ENCODE measurements at places on chromosomes 2 and 18. TPM values are rescaled to one million over a fixed set of nuclear protein-coding genes. Genes with fewer than 3 reads are reported as not detected.

Gene AQP12A
- 5.0 TPM for polyA plus RNA-seq

DNA sequence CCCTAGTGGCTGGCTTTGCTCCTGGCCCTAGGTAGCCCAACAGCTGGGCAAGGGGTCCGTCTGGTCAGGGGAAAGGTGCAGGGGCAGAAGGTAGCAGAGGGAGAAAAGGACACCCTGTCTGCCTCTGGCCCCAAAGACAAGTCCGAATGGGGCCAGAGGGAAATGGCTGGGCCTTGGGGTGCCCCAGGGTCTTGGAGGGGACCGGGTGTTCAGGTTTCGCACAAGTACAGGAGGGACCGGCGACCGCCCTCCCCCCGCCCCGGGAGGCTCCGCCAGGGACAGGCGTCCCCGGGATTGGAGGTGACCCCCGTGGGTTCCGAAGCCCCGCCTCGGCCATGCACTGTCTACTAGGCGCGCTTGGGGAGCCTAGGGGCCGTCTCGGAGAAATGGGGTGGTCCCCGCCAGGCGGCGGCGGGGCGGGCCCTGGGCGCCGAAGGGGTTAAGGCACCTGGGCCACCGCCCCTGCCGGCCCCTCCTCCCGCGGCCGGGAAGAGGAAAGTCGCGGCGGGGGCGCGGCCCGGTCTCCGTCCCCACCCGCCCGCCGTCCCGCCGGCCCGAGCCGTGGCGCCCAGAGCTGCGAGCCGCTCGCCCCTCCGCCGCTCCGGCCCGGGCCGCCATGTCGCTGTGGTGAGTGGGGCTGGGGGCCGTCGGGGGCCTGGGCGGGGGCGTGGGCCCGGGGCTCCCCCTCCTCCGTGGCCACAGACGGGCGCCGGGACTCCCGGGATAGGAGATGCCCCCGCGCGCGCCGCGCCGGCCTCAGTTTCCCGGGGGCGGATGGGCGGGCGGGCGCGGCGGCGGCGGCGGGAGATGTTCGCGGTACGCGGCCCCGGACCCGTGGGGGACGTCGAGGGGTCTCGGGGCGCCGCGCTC lies at the start of gene B3GNT7:
TSS of gene B3GNT7 (plus strand) at position 523 of the 870 bp plus-strand sequence. CDS start at position 617, 94 bp downstream.
- H3K36me3 ChIP-seq, result peaks cover 25% of the 10 kb centered on the region
- peaks cover 28% of the 10 kb centered on the region for H3K4me1 ChIP-seq
- peak within 1 kb of the TSS; percentile 59 for H3K4me3 ChIP-seq
- no peak for DNase-seq
- H3K27ac ChIP-seq, result peak within 1 kb of the TSS; percentile 65

Gene GALNT3
- polyA plus RNA-seq, result 68.2 TPM

Gene FBXO15
- 0.73 TPM for polyA plus RNA-seq

GRCh38 chr2:51722311-51722710 lies 690.4 kb upstream of the NRXN1 start:
- no peaks in the 10 kb centered on the region for H3K27me3 ChIP-seq
- no peaks in the 10 kb centered on the region for H3K4me1 ChIP-seq
- DNase-seq, result no peak
- H3K36me3 ChIP-seq, result no peaks in the 10 kb centered on the region

DNA sequence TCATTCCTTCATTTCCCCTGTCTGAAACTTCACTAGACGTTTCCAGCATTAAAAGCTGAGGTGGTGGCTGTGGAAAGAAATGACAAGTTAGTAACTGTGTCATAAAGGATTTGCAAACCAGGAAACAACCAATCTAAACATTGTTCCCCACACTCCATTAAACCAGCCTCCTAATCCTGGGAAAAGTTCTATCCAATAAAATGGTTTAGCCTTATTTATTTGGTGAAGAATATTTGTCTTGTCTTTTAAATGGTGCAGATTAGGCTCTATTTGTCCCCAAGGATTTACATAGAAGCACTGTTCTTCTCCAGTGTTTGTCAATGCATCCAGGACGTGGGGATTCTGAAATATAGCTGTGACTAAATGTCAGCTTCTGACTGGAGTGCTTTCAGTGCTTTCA lies 10.5 kb upstream of the DPP4 start:
- no peaks in the 10 kb centered on the region for H3K27me3 ChIP-seq
- no peak overlapping the region for H3K4me3 ChIP-seq
- H3K27ac ChIP-seq, result no peak overlapping the region
- H3K36me3 ChIP-seq, result no peaks in the 10 kb centered on the region
- DNase-seq, result no peak

DNA sequence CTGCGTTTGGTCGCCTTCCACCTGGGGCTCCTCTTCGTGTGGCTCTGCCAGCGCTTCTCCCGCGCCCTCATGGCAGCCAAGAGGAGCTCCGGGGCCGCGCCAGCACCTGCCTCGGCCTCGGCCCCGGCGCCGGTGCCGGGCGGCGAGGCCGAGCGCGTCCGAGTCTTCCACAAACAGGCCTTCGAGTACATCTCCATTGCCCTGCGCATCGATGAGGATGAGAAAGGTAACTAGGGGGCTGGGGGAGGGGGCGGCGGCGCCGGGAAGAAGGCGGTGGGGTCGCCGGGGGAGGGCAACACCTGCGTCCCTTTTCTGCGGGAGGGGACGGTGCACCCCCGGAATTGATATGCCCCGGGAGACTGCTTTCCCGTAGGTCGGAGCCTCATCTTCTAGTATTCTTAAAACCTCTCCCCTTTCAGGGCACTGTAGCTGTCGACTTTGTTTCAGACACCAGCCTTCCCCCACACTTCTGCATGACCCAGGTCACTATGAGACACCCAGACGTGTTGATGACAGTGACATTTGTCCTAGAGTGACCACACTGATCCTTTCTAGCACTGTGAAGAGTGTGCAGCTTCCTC lies 755 bp downstream of the SPAST start:
- peak overlapping the region; percentile 96 for H3K27ac ChIP-seq
- peak overlapping the region; percentile 83 for H3K4me3 ChIP-seq
- H3K36me3 ChIP-seq, result no peaks in the 10 kb centered on the region
- peak; percentile 35 for DNase-seq
- H3K27me3 ChIP-seq, result no peaks in the 10 kb centered on the region

GRCh38 chr18:55236150-55236931 lies 277.1 kb upstream of the CCDC68 start:
- no peak for DNase-seq
- no peak overlapping the region for H3K27ac ChIP-seq
- H3K4me3 ChIP-seq, result no peak overlapping the region
- H3K36me3 ChIP-seq, result peaks cover 8% of the 10 kb centered on the region

Gene UGT1A4
- polyA plus RNA-seq, result 0.04 TPM

GRCh38 chr2:174552880-174553279 lies 44.7 kb downstream of the WIPF1 start:
- no peaks in the 10 kb centered on the region for H3K36me3 ChIP-seq
- H3K27ac ChIP-seq, result no peak overlapping the region
- H3K4me1 ChIP-seq, result no peaks in the 10 kb centered on the region
- no peaks in the 10 kb centered on the region for H3K27me3 ChIP-seq
- no peak for DNase-seq

DNA sequence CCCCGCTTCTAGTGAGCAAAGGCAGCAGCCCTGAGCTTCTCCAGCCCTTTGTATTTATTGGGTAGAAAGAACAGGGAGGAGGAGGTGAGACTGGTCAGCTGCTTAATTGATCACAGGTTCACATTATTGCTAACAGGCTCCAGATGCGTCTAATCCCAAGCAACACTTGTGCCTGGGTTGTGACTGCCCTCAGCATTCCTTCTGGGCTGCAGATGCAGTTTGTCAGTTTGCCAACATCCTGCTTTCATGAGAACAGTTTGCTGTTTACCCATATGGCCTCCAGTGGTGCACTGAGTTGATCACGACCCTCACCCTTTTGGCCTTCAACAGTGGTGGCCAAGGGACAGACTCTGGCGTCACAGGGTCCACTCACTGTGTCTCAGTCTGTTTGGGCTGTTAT lies 159.5 kb upstream of the ZNF516 start:
- H3K4me1 ChIP-seq, result no peaks in the 10 kb centered on the region
- H3K36me3 ChIP-seq, result no peaks in the 10 kb centered on the region
- H3K27me3 ChIP-seq, result no peaks in the 10 kb centered on the region
- no peak overlapping the region for H3K27ac ChIP-seq
- no peak overlapping the region for H3K4me3 ChIP-seq
- DNase-seq, result no peak

GRCh38 chr18:58446391-58447060 lies 182.4 kb downstream of the ALPK2 start:
- no peaks in the 10 kb centered on the region for H3K27me3 ChIP-seq
- no peaks in the 10 kb centered on the region for H3K4me1 ChIP-seq
- H3K4me3 ChIP-seq, result no peak overlapping the region

GRCh38 chr2:207879536-207879935 lies 109.8 kb upstream of the FZD5 start:
- H3K4me3 ChIP-seq, result no peak overlapping the region
- H3K4me1 ChIP-seq, result peaks cover 18% of the 10 kb centered on the region
- no peaks in the 10 kb centered on the region for H3K27me3 ChIP-seq
- H3K36me3 ChIP-seq, result no peaks in the 10 kb centered on the region
- no peak for DNase-seq

DNA sequence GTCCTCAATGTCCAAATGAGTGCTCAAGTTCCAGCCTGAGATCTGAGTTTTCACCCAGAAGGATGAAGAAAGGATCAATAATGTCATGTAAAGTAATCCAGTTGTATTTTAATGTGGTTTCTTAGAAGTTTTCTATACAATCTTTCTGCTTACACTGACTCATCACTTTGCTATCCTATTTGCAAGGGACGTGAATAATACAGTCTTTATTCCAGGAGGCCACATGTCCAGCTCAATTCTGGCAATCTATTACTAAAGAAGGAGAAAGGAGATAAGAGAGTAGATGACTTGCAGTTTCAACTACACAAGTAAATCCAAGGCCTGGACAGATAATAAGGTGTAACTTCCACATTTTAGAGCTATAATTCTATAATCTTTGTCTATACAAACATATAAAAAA lies 601.1 kb upstream of the SETBP1 start:
- no peak overlapping the region for H3K4me3 ChIP-seq
- no peaks in the 10 kb centered on the region for H3K36me3 ChIP-seq
- H3K27me3 ChIP-seq, result no peaks in the 10 kb centered on the region

DNA sequence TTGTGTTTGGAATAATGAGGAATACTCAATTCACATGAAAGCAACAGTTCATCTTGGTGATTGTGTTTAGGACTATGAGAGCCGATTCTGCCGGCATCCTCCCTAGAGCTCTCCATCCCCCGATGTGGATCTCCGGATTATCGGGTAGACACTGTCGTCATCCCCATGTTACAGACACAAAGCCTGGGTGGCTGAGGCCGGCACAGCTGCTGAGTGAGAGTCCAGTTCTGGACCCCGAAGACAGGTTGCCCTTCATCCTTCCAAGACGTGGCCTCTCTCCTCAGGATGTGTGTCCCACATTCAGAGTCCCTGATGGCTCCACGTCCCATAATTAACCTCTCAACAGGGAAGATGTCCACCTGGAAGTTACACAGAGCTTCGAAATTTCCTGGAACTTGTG lies 129.3 kb downstream of the HDAC4 start:
- DNase-seq, result no peak
- H3K4me3 ChIP-seq, result no peak overlapping the region
- peaks cover 34% of the 10 kb centered on the region for H3K4me1 ChIP-seq
- H3K27ac ChIP-seq, result no peak overlapping the region
- no peaks in the 10 kb centered on the region for H3K27me3 ChIP-seq

Gene EIPR1
- 22.5 TPM for polyA plus RNA-seq

- H3K4me1 ChIP-seq, result no peaks in the 10 kb centered on the region
- no peak overlapping the region for H3K27ac ChIP-seq
- DNase-seq, result no peak
- H3K4me3 ChIP-seq, result no peak overlapping the region
- no peaks in the 10 kb centered on the region for H3K36me3 ChIP-seq
These were observed 41.3 kb downstream of the SCG2 start for GRCh38 chr2:223560749-223561435.

Gene CNTNAP5
- 2.2 TPM for polyA plus RNA-seq

- DNase-seq, result no peak
- peaks cover 8% of the 10 kb centered on the region for H3K27me3 ChIP-seq
- H3K4me1 ChIP-seq, result no peaks in the 10 kb centered on the region
- H3K27ac ChIP-seq, result no peak overlapping the region
- no peaks in the 10 kb centered on the region for H3K36me3 ChIP-seq
These were observed 5.7 kb upstream of the TMEM178A start for GRCh38 chr2:39659765-39660611.

GRCh38 chr2:157182834-157183396 lies 74.6 kb upstream of the GALNT5 start:
- DNase-seq, result no peak
- no peak overlapping the region for H3K27ac ChIP-seq
- H3K4me3 ChIP-seq, result no peak overlapping the region
- H3K4me1 ChIP-seq, result no peaks in the 10 kb centered on the region

- peaks cover 26% of the 10 kb centered on the region for H3K36me3 ChIP-seq
- no peak for DNase-seq
- H3K4me3 ChIP-seq, result no peak overlapping the region
These were observed 3.9 kb downstream of the TP53I3 start for GRCh38 chr2:24080701-24081100.

- H3K4me1 ChIP-seq, result no peaks in the 10 kb centered on the region
- H3K27ac ChIP-seq, result no peak overlapping the region
- H3K27me3 ChIP-seq, result no peaks in the 10 kb centered on the region
- peaks cover 3% of the 10 kb centered on the region for H3K36me3 ChIP-seq
- no peak for DNase-seq
These were observed 108.7 kb downstream of the FEZ2 start for GRCh38 chr2:36489281-36489680.

Gene SKA1
- polyA plus RNA-seq, result 4.3 TPM
